ENCODE measurements at places on chromosomes 1 and 21.

- no peak for DNase-seq
Observed at GRCh38 chr1:59043796-59044195, 253.1 kb upstream of the FGGY start.

DNA sequence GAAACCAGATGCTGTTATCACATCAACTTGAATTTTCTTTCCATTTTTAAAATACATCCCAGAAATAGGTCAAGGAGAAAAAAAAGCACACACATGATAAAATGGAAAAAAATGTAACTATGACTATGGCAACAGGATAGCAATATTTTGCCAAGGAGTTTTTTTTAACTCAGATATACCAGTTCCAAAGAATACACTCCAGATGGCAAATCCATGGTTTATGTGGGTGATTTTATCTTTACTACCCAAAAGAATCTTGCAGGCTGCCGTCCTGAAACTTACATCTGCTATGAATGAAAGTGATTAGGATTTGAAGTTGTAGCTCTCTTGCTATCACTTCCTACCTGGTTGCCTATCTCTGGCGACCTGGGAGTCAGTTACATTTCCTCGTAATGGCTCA lies 91.0 kb upstream of the PLPPR4 start:
- no peak for DNase-seq

DNA sequence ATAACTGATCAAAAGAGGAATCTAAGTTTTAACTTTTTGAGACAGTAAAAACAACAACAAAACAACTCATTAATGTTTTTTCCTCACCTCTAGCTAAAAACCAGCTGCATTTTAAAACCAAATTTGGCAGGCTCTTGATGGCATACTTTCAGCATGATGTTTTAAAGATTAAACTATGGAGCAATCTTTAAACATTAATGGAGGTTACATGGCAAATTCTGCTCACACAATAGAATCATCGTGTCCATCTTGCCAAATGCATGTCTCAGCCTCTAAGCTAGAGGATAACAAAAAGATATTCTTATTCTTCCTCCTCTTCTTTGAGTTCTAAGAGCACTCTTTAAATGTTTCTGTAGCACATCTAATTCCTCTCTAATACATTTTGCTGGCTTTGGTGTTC lies 579.8 kb upstream of the PKN2 start:
- no peak for DNase-seq

- no peak for DNase-seq
Observed at GRCh38 chr1:204161609-204162493, 4.3 kb downstream of the REN start.

DNA sequence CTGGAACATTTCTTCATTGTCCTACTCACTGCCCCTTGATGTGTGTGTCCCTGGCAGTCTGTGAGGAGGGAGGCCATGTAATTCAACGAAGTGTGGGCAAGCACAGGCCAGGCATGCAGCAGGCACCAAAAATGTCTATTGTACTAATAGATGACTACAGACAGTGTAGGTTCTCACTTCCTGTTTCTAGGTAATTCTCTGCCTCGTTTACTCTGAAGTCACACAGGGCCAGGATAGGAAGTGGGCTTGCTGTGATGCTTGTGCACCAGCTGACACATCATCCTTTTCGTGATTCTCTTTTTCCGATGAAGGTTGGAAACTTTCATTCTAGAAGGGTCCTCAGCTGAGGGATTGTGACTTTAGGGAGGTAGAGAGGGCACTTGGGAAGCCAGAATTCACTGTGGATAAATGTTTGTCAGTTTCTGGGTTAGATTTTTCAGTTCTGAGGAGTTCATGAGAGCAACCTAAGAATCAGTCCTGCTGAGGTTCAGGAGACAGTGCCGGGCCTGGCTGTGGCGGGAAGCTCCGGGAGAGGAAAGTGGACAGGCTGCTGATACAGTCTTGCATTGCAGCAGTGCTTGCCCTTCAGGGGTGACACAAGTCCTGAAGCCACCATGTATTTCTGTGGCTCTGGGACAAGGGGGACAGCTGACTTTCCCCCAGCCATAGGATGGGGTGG lies 4.3 kb upstream of the CSF1 start:
- DNase-seq, result no peak

GRCh38 chr1:156494309-156494895 lies 6.2 kb downstream of the MEF2D start:
- DNase-seq, result no peak

GRCh38 chr1:183094351-183094750 lies 71.1 kb downstream of the LAMC1 start:
- DNase-seq, result no peak

DNA sequence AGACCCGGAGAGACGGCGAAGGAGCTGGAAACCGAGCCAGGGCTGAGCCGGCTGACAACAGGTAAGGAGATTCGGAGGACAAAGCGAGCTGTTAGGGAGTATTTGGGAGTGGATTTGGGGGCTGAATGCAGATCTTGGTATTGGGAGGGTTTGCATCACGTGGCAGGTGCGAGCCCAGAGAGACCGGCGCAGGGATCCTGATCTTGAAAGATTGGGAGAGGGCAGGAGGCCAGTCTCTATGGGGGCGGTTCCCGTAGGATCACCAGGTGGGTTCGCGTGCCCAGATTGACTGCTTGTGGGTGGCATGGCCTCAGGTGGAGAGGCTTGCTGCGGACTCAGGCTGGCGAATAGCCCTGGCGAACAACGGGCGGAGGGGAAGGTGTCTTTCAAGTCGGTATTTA lies 204 bp downstream of the CIART start:
- no peak for DNase-seq

- no peak for DNase-seq
Observed at GRCh38 chr1:233603478-233603877, 10.4 kb upstream of the KCNK1 start.

DNA sequence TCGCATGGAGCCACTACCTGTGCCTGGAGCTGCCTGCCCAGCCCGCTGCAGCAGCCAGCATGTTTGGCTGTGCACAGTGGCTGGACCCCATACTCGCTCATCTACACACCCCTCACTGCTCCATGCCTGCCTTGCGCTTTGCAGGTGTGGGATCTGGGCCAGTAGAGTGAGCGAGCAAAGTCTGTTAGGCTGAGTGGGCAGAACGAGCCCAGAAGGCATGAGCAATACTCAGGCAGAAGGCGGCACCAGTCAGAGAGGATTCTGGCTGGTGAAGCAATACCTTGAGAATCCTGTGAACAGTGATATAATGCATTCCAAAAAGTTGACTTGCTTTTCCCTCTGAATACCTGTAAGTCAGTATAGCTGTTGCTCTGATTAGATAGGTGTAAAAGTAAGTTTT lies 816.4 kb downstream of the KCNT2 start:
- no peak for DNase-seq

DNA sequence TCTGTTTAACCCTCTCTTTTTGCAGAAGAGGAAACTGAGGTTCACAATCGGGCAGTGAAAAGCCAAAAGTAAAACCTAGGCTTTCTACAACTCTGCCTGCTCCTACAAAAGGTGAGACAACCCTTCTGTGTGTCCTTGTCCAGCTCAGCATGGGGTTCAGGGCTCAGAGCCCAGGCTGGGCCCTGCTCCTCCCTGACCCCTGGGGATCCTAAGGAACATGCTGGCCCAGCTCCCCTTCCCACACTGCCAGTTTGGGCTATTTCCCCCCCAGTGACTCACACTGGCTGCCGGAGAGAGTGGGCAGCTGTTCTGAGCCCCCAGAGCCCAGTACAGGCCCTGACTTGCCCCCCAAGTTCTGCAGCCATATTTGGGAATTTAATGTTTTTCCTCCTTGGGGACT lies 8.9 kb downstream of the FAM229A start:
- DNase-seq, result no peak

GRCh38 chr1:44120398-44120949 lies 1.9 kb downstream of the KLF17 start:
- DNase-seq, result no peak

DNA sequence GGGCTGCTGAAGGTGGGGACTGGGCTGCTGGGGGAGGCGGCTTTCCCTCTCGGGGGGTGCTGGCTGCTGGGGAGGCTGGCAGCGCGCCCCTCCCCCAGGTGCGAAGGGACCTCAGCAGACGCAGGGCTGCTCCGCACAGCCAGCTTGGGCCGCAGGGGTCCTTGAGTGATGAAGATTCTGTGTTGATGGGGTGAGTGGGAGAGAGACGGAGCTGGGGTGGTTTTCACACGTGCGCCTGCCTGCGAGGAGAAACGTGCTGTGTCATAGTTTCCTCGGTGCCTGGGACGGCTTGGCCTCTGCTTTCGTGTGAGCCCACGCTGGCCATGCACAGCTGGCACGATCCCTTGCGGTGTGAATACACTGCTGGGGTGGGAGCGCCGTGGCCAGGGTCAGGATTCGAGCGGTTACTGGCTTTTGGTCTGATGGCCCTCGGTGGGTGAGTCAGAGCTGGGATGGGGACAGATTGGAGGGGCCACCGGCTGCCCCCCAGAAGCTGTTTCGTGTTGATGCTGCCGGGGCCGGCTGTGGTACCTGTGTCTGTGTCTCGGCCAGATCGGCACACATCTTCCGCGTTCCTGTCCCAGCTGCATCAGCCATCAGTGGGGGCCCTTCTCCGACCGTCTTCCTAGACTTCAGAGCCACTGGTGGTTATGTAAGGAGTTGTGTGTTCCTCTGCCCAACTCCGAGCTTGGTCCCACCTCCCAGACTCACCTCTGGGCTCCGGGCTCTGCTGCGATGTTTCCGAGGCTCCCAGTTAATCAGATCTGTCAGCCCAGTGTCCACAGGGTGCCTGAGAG lies 24.9 kb downstream of the PRKCZ start:
- DNase-seq, result no peak

- no peak for DNase-seq
Observed at GRCh38 chr1:113388621-113389358, 1.5 kb upstream of the MAGI3 start.

- no peak for DNase-seq
Observed at GRCh38 chr1:111600886-111601386, 18.7 kb upstream of the RAP1A start.

- DNase-seq, result no peak
Observed at GRCh38 chr21:43974791-43975468, 37.2 kb upstream of the TRAPPC10 start.

- no peak for DNase-seq
Observed at GRCh38 chr21:37863842-37864241, 52.4 kb downstream of the KCNJ6 start.

- no peak for DNase-seq
Observed at GRCh38 chr1:63975481-63975880, 201.7 kb downstream of the ROR1 start.

GRCh38 chr1:68958958-68959357 lies 462.1 kb upstream of the DEPDC1 start:
- no peak for DNase-seq

DNA sequence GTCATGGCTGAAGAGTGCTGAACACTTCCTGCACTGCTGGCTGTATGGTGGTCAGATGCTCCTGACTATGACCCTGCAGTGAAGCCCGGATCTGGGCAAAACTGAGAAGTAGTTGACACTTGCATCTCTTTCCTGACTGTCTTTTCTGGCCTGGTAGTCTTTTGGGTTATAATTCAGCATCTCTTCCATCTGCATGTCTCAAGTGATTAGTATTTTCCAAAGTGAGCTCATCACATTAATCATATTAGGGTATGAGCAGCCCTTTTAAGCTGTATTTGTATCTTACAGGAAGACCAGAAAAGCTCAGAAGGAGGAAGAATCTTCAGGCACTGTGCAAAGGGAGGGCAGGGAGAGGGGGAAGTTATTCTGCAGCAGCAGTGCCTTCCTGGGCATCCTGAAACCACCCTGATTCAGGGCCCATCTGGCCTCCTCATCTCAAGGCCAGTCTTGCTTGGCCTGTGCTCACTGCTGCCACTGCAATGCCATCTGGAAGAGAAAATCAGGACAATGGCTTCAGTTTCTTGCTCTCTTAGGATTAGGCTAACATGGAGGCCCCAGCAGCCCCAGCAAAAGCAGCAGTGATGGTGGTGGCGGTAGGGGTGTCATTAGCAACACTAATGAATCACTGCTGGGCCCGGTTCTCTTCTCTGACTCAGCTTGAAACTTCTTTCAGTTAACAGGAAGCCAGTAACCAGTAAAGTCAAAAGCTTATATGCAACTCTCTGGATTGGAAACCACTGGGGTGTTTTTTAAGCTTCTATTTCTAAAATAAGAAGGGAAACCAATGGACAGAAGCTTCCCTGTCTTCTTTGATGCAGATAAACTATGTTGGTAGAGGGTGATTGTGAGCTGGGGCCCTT lies 63.3 kb upstream of the WDR26 start:
- no peak for DNase-seq

- no peak for DNase-seq
Observed at GRCh38 chr1:150976879-150977694, 2.5 kb upstream of the CERS2 start.

DNA sequence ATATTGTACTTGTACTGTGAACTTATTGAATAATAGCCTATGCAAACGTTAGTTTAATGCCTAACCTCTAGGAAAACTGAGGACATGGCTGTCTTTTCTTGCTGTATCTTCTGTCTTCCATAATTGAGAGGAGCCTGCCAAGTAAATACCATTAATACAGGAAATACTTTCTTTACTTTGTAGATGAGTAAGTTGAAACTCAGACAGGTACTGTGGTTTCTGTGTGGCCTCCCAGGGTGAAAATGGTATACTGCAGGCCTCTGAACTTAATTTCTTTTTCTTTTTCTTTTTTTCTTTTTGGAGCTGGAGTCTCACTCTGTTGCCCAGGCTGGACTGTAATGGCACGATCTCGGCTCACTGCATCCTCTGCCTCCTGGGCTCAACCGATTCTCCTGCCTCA lies 208.8 kb upstream of the ADGRL4 start:
- no peak for DNase-seq

GRCh38 chr1:229411434-229412055 lies 22.3 kb downstream of the ACTA1 start:
- DNase-seq, result peak; percentile 30

- DNase-seq, result no peak
Observed at GRCh38 chr1:197837911-197838310, 62.6 kb upstream of the DENND1B start.

DNA sequence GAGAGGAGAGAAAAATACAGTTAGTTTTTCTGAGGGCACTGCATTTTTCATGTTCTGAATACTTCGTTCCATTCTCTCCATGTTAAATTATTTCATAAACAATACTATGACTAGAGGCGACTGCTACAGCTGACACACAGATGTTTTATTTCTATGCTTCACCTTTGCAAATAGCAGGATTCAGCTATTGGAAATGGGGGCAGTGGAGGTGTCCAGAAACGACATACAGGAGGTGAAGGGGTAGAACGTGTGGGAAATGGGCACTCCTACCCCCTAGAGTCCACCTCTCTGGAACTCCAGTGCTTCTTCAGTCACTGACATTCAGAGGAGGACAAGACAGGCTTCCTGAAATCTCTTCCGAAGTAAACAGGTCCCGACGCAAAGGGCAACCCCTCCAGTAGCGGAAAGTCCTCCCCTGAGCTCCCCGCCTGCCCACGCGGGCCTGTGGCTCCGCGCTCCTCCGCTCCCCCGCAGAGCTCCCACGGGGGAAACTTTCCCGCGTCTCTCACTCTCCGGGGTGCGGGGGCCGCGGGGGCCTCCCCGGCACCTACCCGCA lies 480 bp downstream of the DPYD start:
- DNase-seq, result peak; percentile 37

- peak; percentile 9 for DNase-seq
Observed at GRCh38 chr1:162856260-162856659, 4.7 kb downstream of the CCDC190 start.
